ENCODE measurements at places on chromosomes 12 and 14. TPM values are rescaled to one million over a fixed set of nuclear protein-coding genes. Genes with fewer than 3 reads are reported as not detected.

Gene GLRX5
- 63.4 TPM for total RNA-seq

Gene DIO2
- total RNA-seq: not detected

Gene IFNG-AS1
- total RNA-seq: not detected

Gene SLCO1B1
- total RNA-seq: not detected

Gene FAM186B
- total RNA-seq: 0.32 TPM

Gene RIPK3
- 5.5 TPM for total RNA-seq

Gene CNTN1
- 0.30 TPM for total RNA-seq

Data from epithelial cell of umbilical artery (primary cell).